Activated naive CD4-positive, alpha-beta T cell treated with anti-CD3 and anti-CD28 coated beads for 36 hours (primary cell): ENCODE measurements at places on chromosomes 5 and 9. TPM values are rescaled to one million over a fixed set of nuclear protein-coding genes. Genes with fewer than 3 reads are reported as not detected.

The PCDHGA5 gene
- total RNA-seq: 0.05 TPM

The NFIB gene
- not detected for total RNA-seq

The TAF11L10 gene
- not detected for total RNA-seq

The DELE1 gene
- 48.0 TPM for total RNA-seq

The PTGES gene
- 0.44 TPM for total RNA-seq

The HTR1A gene
- not detected for total RNA-seq

The EIF4E1B gene
- not detected for total RNA-seq
